ENCODE measurements at places on chromosomes 4 and X.

DNA sequence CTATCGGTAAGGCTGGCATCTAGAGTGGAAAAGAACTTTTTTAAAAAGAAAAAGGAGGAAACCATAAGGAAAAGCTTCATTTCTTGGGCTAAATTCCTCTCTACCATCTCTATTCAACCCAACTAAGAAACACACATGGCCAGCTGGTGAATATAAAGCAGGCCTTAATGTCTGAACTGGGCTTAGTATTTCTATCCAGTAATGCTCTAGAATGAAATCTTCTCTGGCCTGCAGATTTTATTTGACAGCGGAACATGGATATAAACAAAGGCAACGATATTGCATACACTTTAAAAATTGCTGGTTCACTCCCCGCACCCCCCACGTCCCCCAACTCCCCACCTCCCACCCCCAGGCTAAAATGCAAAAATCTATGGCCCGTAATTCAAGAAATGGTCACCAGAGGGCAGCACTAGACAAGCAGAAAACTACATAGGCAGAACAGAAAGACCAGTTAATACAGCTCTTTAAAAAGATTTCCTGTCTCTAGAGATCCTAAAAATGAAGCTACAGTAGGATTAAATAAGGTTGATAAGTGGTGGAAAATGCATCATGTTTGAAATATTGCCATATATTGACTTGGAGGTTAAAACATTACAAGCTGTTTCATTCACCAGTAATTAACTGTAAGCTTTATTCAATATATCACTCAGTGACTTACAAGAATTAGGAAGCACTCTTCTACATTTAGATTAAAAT lies 155.2 kb upstream of the GALNT7 start:
- DNase-seq = peak; percentile 72

DNA sequence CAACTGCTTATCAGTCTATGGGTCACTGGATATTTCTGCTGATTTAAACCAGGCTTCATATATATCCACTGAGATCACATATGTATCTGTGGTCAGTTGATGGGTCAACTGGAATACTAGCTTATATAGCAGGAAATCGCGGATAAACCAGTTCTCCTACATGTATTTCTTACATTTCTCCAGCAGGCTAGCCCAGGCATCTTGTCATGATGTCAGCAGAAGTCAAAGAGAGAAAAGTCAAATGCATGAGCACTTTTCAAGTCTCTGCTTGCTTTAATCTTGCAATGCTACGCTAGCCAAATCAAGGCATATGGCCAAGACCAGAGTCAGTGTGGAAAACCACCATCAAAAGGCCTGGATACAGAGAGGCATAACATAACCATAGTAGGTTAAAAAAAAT lies 1008.8 kb upstream of the DIAPH2 start:
- no peak for DNase-seq

DNA sequence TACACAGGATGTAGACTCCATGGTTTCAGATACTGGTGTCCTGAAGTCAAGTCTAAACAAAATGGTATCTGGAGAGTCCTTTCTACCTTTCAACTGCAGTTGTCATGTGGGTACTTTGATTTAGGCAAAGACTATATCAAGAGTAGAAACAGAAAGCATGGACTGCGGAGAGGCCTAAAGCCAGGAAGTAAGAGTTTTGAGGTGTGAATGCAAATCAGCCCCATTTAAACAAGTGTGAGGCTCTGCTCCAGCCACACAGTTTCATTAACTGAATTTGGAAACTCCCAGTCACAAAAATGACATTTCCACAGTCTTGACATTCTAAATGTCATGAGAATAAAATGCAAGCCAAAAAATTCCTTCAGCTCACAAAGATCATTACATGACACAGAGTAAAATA lies 87.2 kb upstream of the MCF2 start:
- no peak for DNase-seq

GRCh38 chr4:52751487-52751911 lies 274 bp upstream of the ERVMER34-1 start:
- DNase-seq = peak; percentile 69

DNA sequence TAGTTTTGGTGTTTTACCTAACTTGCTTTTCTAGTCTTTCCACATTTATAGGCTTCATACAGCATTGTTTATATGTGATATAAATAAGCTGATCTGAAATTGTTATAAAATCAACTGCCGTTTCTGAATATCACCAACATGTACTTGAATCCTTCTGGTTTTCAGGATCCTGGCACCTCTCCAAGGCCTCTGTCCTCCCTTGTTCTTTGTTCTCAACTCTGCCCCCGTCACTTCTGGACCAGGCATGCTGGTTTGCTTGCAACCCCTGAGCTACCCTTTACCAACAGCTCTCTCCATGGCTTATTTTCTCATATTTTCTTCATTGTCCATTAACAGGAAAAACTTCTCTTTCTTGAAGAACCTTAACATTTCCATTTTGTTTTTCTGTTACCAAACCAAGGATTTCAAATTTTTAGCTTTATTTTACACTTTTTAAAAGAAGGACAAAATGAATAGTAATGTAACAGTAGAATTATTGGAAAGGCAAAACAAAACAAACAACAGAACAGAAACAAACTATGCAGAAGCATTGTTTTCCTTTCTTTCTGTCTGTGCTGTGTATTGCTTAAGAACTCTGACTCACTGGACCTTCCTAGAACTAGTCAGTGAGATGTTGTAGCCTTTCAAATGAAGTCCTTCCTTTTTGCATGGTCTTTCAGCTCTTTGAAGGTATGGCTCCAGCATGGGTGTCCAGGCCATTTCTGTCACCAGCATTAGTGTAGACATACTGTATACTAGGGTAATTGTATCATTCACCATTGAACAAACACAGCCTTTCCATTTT lies 44.8 kb downstream of the BANK1 start:
- no peak for DNase-seq

DNA sequence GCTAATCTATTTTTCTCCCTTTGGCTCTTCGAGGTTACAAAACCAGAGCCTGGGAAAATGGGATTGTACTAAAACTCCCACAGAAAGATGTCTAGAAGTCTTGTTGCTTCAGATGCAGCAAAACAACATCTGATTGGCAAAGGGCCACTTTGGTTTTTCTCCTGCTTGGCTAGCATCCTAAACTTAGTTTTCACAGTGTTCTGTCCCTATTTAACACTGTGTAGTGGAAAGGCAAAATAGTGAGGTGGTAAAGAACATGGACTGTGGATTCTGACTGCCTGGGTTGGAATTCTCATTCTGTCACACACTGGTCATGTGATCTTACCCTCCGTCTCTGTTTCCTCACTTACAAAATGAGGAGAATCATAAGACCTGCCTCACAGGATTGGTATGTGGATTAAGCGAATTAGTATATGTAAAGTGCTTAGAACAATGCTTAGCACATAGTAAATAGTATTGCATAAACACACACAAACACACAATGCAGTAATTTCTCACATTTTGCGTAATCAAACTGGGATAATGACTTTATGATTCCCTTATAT lies 23.5 kb downstream of the TIGD2 start:
- DNase-seq = no peak

DNA sequence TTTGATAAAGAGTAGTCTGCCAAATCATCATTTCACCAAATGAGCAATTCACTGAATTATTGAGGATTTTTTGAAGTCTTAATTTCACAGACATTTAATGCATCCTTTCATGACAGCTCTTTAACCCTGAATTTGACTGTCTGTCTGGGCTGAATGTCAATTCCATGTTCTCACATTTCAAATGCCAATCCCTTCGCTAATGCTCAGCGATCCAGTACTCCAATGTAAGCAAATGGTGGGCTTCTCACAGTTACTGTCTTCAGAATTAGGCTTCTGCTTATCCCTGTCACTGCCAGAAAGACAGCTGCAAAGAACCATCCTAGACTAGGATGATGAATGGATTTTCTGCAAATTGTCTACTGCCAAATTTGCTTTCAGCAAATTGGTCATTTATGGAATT lies 36.2 kb upstream of the USP38 start:
- no peak for DNase-seq

- peak; percentile 37 for DNase-seq
Measured at GRCh38 chr4:2925496-2925895, 37.7 kb downstream of the NOP14 start.

DNA sequence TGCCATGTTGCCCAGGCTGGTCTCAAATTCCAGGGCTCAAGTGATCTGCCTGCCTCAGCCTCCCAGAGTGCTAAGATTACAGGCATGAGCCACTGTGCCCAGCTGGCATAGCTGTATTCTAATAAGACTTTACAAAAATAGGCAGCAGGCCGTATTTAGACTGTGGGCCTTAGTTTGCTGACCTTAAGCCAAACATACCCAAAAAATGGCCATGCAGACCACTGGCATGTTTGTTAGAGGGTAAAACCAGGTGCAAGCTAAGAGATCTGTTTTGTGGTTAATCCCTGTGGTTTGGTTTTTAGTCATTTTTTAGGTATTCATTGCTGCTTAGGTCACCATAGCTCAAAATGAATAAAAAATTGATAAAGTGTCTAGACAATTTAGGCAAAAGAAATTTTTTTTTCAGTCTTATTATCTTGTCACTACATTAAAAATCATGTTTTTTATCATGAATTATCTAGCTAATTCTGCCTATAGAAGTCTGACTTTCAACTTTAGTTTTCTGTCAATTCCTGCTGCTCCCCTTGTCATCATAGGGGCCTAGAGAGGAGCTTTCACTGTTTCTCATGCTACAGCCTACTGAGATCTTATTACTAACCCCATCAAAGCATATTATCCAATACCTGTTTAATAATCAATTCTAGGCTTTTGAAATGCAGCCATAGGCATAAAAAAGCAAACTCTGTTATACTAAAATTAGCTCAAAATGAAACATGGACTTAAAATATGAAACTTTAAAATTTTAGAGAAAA lies 7.5 kb upstream of the SPINK2 start:
- DNase-seq = no peak

GRCh38 chr4:117640836-117641235 lies 393.4 kb upstream of the NDST3 start:
- DNase-seq = no peak

GRCh38 chr4:177517862-177518261 lies 75.6 kb upstream of the AGA start:
- DNase-seq = no peak

All from Peyer's patch (tissue), 4 donors.